Stimulated activated CD8-positive, alpha-beta memory T cell treated with anti-CD3 and anti-CD28 coated beads, Interleukin-7, amount 100 ng/mL, for 48 hours (primary cell): ENCODE measurements at places on chromosomes 12 and 14.

DNA sequence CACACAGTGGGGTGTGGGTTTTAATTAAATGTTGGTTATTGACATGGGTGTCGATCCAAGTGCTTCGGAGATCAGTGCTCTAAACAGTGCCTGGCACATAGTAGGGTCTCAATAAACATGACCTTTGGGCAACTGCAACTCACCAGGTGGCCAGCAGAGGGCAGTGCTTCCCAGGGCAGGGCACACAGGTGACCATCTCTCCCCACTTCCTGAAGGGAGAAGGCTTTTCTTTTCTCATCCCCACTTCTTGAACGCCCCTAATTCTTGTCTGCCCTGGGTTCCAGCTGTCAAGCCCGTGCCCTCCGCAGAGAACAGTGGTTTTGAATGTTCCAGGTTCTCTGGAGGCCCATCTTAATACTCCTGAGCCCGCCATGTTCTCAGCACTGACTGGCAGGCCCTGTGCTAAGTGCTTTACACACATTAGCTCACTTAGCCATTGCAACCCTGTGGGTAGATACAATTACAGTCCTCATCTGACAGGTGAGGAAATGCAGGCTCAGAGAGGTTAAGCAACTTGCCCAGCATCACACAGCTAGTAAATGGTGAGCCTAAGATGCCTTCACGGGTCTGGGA lies 16.3 kb downstream of the RAPGEF3 start:
- DNase-seq = no peak

GRCh38 chr14:78248501-78249090 lies 78.4 kb downstream of the NRXN3 start:
- no peak for DNase-seq

DNA sequence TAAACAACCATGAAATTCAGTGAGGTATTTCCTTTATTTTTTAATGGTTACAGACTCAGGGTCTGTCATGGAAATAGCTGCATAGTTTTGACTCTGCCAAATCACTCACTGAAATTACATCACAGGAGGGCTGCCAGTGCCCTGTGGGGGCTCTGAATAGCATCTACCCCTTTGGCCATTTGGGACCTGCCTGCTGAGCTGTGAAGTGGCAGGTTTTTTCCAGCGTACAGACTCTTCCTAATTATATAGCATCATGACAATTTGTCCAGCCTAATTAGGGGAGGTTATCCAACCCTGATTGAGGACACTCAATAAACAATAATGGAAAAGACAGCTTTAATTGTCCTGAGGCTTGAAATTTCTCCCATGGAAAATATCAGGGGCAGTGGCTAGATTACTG lies 1.8 kb upstream of the COCH start:
- no peak for DNase-seq

DNA sequence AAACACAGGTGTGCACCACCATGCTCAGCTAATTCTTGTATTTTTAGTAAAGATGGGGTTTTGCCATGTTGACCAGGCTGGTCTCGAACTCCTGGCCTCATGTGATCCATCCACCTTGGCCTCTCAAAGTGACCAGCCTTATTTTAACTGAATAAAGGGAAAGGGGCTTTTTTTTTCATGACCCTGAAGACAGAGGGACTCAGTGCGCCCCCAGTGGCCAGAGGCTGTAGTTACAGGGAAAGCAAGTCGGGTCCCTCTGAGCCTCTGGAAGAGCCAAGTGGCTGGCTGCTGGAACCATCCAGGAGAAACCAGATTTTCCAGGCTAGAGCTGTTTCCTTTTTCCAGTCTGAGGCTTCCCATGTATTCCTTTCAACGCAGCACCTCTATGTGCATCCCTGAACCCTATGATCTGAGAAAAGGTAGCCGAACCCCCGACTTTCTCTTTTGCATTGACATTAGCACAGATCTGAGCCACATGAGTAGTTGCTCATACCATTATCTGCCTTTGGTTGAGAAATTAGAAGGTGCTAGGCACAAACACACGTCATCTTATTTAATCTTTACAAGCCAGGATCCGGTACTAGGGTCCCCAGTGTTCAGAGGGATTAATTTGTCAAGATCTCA lies 342.7 kb downstream of the CACNA1C start:
- DNase-seq = no peak

DNA sequence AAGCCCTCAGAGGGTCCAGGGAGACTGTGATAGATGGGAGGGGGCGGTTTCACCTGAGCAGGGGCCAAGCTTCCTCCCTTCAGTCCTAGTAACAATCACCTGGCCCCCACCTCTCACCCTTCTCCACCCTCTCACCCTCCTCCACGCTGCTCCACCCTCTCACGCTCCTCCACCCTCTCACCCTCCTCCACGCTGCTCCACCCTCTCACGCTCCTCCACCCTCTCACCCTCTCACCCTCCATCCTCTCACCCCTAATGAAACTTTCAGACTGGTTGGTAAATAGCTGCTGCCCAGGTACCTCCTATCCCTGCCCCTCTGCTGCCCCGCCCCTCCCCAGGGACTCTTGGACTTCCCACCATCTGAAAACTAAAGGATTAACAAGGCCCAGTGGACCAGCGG lies 34.2 kb downstream of the NGB start:
- no peak for DNase-seq

GRCh38 chr14:60723116-60723906 lies 840 bp downstream of the SIX4 start:
- no peak for DNase-seq

- DNase-seq = no peak
Measured at GRCh38 chr12:107474639-107475539, 210.7 kb upstream of the PWP1 start.

DNA sequence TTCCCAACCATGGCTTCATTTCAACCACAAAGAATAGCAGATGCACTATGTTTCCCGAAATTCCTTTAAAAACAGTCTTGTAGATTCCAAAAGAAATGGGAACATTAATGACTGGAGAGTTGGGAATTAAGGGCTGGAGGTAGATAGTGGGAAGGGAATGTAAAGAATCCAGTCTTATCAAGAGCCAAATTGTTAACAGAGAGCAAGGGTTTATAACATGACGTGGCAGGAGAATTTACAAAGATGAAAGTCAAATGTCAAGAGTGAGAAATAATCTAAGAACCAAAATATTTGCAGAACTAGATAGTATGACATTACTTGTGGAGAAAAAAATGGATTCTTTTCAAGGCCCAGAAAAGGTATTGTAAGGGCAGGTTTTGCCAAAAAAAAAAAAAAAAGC lies 200.9 kb downstream of the GRIN2B start:
- no peak for DNase-seq

DNA sequence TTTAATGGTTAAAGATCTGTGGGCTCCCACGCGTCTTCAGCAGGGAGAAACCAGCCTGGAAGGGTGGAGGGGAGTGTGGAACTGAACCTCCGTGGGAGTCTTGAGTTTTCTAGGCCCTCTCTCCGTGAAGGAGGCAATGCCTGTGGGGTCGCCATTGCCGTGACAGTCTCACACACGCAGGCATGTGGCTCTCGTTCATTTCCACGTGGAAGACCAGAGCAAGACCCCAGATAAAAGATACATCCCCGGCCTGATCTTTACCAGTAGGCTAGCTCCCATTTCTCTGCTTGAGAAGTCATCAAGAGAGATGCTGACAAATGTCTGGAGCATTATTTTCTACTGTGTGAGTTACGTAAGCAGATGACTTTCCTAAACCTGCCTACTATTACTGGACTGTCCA lies 491.7 kb upstream of the LMO3 start:
- DNase-seq = no peak

DNA sequence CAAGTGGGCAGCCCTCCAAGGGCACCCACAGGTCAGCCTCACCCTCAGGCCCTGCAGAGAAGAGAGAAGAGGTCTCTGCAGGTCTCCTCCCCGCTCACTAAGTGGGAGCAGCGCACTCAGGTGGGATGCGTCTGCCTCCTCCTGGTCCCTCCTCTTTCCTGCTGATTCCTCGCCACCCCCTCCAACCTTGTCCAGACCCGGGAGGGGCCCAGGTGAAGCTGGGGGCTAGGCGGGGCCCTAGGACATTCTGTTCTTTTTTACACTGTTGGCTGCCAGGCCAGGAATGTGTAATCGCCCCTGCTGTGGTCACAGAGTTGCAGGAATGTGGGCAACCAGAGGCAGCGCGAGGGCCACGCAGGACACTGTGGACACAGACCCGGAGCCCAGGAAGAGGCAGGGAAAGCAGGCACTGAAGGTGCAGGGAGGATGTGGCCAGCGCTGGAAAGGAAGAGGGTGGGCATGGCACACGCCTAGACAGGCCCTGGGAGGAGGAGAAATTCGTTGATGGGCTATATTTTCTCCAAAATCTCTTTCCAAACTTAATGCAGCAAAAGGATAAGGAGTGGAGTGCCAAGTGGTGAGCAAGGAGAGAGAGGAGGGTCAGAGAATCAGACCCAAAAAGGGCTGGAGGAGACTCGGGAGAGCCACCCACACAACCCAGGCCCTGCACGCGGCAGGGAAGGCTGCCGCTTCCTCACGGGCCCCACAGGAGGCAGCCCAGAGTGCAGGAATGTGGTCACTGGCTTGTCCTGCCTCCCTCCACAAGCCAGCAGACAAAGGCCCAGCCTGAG lies 911 bp upstream of the SCNN1A start:
- no peak for DNase-seq
